ENCODE measurements at places on chromosomes 16 and 17. TPM values are rescaled to one million over a fixed set of nuclear protein-coding genes. Genes with fewer than 3 reads are reported as not detected.

Gene EXOC3L1
- 0.25 TPM for total RNA-seq

Gene TEKT3
- not detected for total RNA-seq

Gene CCL14
- not detected for total RNA-seq

Gene SLC22A31
- total RNA-seq: 6.8 TPM

Gene EFCAB5
- total RNA-seq: 0.08 TPM

Gene PSME3
- 182 TPM for total RNA-seq

Gene EPX
- not detected for total RNA-seq

Gene C16orf90
- total RNA-seq: not detected

Gene TERB1
- 0.27 TPM for total RNA-seq

Gene TPSG1
- total RNA-seq: not detected

Gene P2RX1
- not detected for total RNA-seq

Gene HEATR9
- not detected for total RNA-seq

- no peak for DNase-seq
These were observed 55.3 kb upstream of the ETV4 start for GRCh38 chr17:43601280-43602039.

GRCh38 chr17:68732301-68732749 lies 131.2 kb upstream of the FAM20A start:
- DNase-seq: no peak

- DNase-seq: no peak
These were observed 488.1 kb downstream of the XYLT1 start for GRCh38 chr16:16982614-16983013.

DNA sequence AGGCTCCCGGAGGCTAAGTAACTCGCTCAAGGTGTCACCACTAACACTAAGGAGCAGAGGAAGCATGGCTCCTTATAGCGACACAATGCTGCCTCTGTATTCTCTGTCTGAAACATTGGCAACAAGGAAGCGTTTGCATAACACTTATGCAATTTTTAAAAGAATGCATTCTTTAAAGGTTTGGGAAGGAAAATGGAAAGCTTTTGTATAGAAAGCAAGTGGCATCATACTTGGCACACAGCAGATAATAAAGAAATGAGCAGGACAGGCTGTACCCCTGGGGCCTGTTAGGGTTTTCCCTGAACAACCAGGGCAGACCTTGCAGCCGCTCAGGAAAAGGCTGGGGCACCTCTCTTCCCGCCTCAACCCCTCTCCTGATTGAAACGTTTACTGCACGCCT lies 36.9 kb downstream of the PPL start:
- no peak for DNase-seq

- DNase-seq: no peak
These were observed 243.0 kb upstream of the MYOCD start for GRCh38 chr17:12422651-12423050.

GRCh38 chr17:65629234-65629690 lies 67.8 kb upstream of the AXIN2 start:
- DNase-seq: peak; percentile 26

GRCh38 chr16:68470461-68471150 lies 22.3 kb upstream of the SMPD3 start:
- no peak for DNase-seq

DNA sequence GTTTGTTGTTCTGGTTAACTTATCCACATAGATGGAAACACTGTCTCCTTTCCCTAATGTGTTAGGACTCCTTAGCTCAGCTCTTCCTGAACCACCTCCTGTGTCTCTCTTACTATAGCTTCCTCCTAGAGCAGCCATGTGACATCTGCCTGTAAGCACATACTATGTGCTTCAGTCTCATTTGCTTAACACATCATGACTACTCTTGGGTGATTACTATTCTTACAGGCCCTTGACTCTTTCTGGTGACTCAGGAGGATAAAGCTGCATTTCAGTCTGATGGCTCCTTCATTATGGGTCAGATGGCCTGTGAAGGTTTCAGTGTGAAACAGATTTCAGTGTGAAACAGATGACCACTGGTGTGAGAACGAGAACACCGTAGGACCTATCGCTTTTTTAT lies 320 bp upstream of the KRTAP4-2 start:
- peak; percentile 29 for DNase-seq

GRCh38 chr17:35875072-35875799 lies 4.9 kb downstream of the CCL5 start:
- no peak for DNase-seq

- no peak for DNase-seq
These were observed 34.6 kb downstream of the PHLPP2 start for GRCh38 chr16:71689901-71690300.

DNA sequence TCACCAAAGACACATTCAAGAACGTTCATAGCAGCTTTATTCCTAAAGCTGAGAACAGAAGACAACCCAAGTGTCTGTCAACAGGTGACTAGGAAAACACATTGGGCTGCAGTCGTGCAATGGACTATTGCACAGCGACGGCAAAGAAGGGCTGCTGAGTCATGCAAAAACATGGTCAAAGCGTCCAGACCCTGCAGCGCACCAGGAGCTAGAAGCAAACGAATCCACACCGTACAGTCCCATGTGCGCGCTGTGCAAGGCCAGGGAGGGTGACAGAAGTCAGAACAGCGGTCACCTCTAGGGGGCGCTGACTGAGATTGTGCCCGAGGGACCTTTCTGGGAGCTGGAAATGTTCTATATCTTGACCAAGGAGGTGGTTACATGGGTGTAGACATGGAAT lies 266.4 kb downstream of the MAF start:
- DNase-seq: no peak

DNA sequence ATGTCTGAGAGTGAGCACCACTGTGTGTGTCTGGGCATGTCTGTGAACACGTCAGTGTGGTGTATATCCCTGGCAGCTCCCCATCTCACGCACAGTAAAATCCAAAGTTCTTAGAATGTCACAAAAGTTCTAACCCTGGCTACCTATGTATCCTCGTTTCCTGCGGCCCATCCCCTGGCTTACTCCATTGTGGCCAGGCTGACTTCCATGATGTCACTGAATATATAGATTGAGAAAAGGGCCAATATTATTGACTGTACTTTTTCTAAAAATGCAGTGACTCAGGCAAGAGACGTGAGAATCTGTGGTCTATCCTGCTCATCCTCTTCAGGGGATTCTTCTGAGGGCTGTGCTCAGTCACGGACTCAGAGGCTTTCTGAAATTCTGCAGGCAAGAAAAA lies 963 bp upstream of the METTL22 start:
- no peak for DNase-seq

DNA sequence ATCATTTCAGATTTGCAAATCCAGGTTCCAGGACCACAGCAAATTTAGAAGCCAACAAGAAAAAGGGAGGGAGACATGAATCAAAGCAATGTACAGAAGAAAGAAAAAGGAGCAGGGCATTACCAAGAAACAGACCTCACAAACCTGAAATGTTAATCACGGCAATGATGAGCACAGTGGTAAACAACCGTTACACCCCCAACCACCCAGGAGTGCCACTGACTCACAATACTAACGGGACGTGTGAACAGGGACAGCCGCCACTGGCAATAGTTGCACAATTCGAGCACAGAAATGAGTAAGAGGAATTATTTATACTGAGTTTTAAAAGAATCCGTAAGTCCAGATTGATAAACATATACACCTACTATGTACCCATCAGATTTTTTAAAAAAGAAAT lies 13.8 kb downstream of the USP22 start:
- no peak for DNase-seq

DNA sequence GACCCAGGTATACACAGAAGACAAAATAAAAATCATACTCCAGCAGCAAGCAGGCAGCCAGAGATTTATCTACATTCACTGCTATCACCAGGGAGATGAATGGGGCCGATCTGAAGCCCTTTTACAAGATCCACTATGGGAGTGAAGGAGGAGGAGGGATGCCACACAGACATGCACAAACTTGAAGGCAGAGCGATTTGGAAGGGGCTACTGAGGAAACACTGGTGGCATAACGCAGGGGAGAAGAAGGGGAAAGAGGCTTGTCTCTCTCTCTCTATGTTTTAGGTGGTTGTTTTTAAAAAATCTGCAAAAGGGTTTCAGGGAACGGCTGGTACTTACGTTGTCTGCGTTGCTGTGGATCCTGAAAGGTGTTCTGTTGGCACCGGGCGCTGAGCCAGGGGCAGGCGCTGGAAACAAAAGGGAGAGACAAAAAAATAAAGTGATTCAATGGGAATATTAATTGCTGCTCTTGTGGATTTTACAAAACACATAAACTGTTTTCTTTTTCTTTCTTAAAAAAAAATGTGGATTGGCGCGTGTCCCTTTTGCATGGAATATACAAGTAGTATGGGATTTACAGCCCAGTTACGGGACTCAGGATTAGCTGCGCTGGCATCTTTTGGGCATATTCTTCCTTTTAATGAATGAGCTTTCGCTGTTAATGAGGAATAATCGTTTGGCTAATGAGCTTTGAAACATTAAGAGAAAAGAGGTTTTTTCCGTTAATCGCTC lies 255.3 kb upstream of the PMFBP1 start:
- DNase-seq: no peak

DNA sequence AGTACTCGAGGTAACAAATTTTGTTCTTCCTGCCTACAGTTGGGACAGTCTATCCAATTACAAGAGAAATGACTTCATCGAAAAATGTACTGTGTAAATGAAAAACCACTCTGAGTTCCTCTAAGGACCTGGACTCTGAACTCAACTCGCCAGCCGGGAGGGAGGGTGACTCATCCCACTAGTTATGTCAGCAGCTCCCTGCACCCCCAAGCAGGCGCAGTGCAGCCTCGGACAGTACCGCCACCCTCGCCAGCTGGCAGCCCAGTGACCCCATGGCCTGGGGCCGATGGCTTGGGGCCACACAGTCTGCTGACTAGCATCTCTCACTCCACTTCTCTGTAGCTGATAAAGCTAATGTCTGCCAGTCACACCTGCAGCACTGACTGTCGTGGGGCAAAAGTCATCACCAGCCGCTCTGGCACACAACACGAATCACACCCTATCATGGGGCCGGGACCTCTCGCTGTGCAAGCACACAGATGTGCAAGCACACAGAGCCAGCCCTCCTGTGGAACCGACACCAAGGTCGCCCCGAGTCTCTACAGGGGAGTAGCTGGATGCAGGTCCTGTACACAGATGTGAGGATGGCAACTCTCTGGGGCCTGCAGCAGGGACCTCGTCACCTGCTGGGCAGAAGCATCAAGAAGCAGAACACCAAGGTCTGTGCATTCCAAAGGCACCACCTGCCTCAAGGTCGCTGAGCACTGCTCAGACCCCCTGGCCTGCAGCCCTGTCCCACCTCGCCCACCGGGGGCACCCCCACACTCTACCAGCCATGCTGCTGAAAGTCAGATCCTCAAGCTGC lies 5.7 kb downstream of the CSNK1D start:
- peak; percentile 82 for DNase-seq

GRCh38 chr17:29344201-29344856 lies 45.8 kb upstream of the TAOK1 start:
- no peak for DNase-seq

- DNase-seq: no peak
These were observed 9.0 kb upstream of the TBC1D3B start for GRCh38 chr17:36185416-36185815.

DNA sequence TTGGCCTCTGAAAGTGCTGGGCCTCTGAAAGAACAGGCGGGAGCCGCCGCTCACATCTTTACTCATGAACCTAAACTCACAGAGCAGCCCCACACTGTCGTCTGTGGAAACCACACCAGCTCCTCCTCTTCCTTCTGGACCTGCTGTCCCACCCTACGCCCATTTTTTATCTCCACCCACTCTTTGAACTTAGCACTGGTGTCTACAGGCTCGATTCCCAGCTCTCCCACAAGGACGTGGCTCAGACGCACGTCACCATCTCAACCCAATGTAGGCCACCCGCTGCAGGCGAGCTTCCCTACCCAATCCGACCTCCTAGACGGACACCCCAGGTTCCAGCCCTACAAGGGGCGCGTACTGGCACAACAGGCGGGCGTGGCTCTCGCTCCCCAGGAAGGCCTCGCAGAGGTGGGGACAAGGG lies 62.2 kb downstream of the NXN start:
- no peak for DNase-seq

- DNase-seq: no peak
These were observed 11.5 kb downstream of the RMI2 start for GRCh38 chr16:11356573-11357331.

DNA sequence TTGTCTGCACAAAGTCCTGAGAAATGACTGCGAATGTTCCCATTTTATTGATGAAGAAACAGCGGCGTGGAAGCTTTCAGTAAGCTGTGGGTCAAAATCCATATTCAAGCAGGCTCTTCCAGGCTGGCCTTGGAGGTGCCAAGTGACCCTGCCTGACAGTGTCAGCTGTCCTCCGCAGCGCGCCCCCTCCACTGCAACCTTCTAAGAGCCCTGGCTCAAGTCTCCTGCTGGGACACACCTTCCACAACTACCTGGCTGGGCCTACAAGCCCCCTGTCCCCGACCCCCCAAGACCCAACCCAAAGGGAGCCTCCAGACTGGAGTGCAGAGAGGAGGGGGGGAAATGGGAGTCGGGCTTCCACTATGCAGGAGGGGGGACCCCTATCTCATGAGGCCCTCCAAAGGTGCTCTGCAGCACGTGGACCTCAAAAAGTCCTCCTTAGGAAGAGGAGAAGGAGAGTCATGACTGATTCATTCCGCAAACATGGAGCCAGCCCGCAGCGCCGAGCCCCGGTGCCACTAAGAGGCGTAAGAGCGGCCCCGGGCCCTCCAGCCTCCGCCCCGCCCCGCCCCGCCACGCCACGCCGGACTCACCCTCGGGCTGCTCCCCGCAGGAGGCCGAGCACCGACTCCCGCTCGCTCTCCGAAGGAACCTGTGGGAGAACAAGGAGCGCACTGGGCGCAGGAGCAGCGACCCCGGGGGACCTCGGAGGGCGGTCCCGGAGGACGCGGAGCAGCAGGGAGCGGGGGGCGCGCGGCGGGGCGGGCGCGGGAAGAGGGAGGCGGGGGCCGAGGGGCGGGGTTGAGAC lies 574 bp downstream of the MPP3 start:
- DNase-seq: peak; percentile 16

DNA sequence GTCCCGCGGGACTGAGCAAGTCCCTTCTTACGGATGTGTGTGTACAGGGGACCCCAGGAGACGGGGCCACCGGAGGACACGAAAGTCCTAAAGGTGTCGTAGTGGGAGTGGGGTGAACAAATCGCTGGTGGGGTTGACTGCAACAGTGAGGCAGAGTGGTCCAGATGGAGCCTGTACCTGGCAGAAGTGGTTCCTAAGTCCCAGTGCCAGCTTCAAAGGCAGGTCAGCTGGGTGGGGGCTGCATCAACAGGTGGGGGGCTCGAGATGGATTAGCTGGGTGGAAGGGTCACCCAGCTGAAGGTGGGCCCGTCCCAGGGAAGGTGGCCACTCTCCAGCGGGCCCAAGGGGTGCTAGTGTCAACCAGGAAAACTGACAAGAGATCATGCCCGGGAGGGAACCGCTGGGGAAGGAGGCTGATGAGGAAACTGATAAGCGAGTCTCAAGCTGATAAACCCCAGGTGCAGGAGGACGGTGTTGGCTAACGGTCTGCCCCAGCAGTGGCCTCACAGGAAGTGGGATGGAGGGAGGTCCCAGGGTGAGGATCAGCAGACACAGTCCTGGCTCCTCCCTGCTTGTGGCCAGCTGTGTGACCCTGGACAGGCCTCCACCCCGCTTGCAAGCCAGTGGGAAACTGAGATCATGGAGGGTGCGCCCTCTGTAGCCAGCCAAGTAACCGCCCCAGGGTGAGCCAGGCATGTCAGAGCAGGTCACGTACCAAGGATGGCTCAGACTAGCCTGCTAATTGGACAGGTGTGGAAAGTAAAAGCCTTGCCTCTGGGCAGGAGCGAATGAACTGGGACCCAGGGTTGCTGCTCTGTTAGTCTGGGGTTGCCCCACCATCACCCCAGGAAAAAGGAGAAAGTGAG lies 1.0 kb downstream of the ORAI3 start:
- DNase-seq: peak; percentile 78
